ENCODE measurements at places on chromosomes 12 and 14. TPM values are rescaled to one million over a fixed set of nuclear protein-coding genes. Genes with fewer than 3 reads are reported as not detected.
A peak's percentile ranks its signal among the peaks of the same experiment; 100 is the strongest.

ZFHX2 gene
- total RNA-seq, result 11.0 TPM

- no peak for DNase-seq
- H3K27ac ChIP-seq, result no peak overlapping the region
- peaks cover 29% of the 10 kb centered on the region for H3K27me3 ChIP-seq
- H3K4me1 ChIP-seq, result peaks cover 4% of the 10 kb centered on the region
- no peaks in the 10 kb centered on the region for H3K36me3 ChIP-seq
Measured at GRCh38 chr12:98291828-98292227, 223.6 kb upstream of the TMPO start.

GRCh38 chr12:56629459-56630179 is 507 bp downstream of the BAZ2A start:
- H3K4me3 ChIP-seq, result peak overlapping the region; percentile 97
- no peak for DNase-seq
- H3K4me1 ChIP-seq, result peaks cover 67% of the 10 kb centered on the region
- no peaks in the 10 kb centered on the region for H3K36me3 ChIP-seq
- peak overlapping the region; percentile 95 for H3K27ac ChIP-seq

- no peak overlapping the region for H3K27ac ChIP-seq
- no peak for DNase-seq
Measured at GRCh38 chr14:35245051-35245450, 47.1 kb upstream of the PSMA6 start.

- no peaks in the 10 kb centered on the region for H3K27me3 ChIP-seq
- no peak for DNase-seq
- H3K36me3 ChIP-seq, result peaks cover 3% of the 10 kb centered on the region
- no peak overlapping the region for H3K4me3 ChIP-seq
- H3K27ac ChIP-seq, result no peak overlapping the region
Measured at GRCh38 chr12:124498275-124499189, 68.9 kb downstream of the NCOR2 start.

GRCh38 chr12:57452181-57452936 is 2.7 kb upstream of the INHBE start:
- DNase-seq, result no peak
- H3K36me3 ChIP-seq, result no peaks in the 10 kb centered on the region
- peaks cover 10% of the 10 kb centered on the region for H3K4me1 ChIP-seq
- H3K4me3 ChIP-seq, result no peak overlapping the region
- H3K27ac ChIP-seq, result no peak overlapping the region

- H3K27ac ChIP-seq, result peak overlapping the region; percentile 62
- peaks cover 4% of the 10 kb centered on the region for H3K36me3 ChIP-seq
- no peak for DNase-seq
- H3K27me3 ChIP-seq, result no peaks in the 10 kb centered on the region
Measured at GRCh38 chr12:2976581-2976996, 17.4 kb downstream of the TEAD4 start.

MSI1 gene
- 224 TPM for total RNA-seq

GRCh38 chr12:6394398-6394797 is 10.4 kb downstream of the LTBR start:
- H3K4me1 ChIP-seq, result peaks cover 10% of the 10 kb centered on the region
- H3K27ac ChIP-seq, result no peak overlapping the region
- no peak for DNase-seq

DNA sequence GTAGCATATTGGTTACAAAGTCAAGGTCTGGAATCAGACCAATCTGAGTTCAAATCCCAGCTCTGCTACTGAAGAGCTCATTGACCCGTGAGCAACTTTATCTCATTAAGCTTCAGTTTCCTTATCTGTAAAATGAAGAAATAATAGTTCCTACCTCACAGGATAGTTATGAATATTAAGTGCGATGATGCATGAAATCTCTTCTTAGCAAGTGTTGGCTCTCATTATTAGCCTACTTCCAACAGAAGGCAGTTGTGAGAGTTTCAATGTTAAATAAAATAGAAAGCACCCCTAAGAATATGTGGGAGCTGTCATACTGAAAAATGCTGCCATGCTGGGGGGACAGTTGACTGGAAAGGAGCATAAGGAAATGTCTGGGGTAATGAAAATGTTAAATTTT is 39.0 kb upstream of the ITPR2 start:
- DNase-seq, result no peak
- H3K27ac ChIP-seq, result no peak overlapping the region
- no peaks in the 10 kb centered on the region for H3K27me3 ChIP-seq
- peaks cover 5% of the 10 kb centered on the region for H3K4me1 ChIP-seq
- no peaks in the 10 kb centered on the region for H3K36me3 ChIP-seq
- H3K4me3 ChIP-seq, result no peak overlapping the region

DNA sequence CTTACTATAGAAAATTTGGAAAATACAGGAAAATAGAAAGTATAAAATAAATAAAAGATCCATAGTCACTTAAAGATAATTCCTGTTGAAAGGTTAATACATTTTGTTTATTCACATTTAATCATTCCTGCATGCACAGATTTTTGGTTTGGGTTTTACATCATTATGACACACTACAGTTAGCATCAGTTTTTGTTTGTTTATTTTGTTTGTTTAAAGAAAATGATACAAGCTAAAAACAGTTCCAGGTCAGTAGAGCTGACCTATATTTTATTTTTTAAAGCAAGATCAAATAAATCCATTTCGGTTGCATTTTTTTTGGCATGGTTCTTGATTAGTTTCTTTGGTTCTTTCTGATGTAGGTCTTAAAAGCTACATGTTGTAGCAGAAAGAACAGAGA is 68.8 kb upstream of the CCDC91 start:
- no peaks in the 10 kb centered on the region for H3K4me1 ChIP-seq
- no peak overlapping the region for H3K4me3 ChIP-seq
- H3K36me3 ChIP-seq, result no peaks in the 10 kb centered on the region
- DNase-seq, result no peak
- H3K27me3 ChIP-seq, result no peaks in the 10 kb centered on the region

GRCh38 chr12:116903818-116904217 is 6.9 kb upstream of the FBXW8 start:
- H3K27ac ChIP-seq, result no peak overlapping the region
- no peak overlapping the region for H3K4me3 ChIP-seq
- no peaks in the 10 kb centered on the region for H3K4me1 ChIP-seq
- H3K27me3 ChIP-seq, result peaks cover 53% of the 10 kb centered on the region

- H3K36me3 ChIP-seq, result peaks cover 7% of the 10 kb centered on the region
- no peaks in the 10 kb centered on the region for H3K27me3 ChIP-seq
- DNase-seq, result no peak
- no peaks in the 10 kb centered on the region for H3K4me1 ChIP-seq
- H3K27ac ChIP-seq, result no peak overlapping the region
Measured at GRCh38 chr12:66756631-66757030, 77.8 kb upstream of the GRIP1 start.

GRCh38 chr12:45464699-45465098 is 248.8 kb downstream of the ANO6 start:
- no peaks in the 10 kb centered on the region for H3K4me1 ChIP-seq
- DNase-seq, result no peak

LGR5 gene
- total RNA-seq, result 10.3 TPM

PTHLH gene
- total RNA-seq, result 0.56 TPM

DNA sequence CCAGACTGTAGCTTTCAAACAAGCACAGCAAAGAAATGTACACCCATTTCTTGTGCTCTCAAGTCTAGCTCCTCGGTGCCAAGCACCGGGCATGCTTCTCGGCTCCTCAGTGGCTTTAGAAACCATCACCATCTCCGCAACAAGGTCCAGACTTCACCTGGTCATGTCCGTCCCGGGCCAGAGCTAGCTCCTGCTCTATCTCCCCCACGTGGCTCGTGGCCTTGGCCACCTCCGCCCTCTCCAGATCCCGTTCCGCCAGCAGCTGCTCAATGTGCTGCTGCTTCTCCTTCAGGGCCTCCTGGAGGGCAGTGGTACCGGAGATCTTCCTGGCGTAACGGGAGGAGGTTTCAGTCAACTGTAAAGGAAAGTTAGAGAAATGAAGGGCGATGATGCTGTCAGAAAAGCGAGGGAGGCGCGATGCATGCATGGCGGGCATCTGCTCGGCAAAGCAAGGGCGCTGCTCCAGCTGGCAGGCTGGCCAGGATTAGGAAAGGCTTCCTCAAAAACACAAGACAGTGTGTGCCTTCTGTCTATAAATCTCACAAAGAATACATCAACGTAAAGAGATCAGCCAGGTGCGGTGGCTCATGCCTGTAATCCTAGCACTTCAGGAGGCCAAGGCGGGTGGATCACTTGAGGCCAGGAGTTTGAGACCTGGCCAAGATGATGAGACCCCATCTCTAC is 67.4 kb downstream of the CLIP1 start:
- H3K27ac ChIP-seq, result no peak overlapping the region
- H3K36me3 ChIP-seq, result peaks cover 26% of the 10 kb centered on the region
- no peak overlapping the region for H3K4me3 ChIP-seq
- no peak for DNase-seq

DNA sequence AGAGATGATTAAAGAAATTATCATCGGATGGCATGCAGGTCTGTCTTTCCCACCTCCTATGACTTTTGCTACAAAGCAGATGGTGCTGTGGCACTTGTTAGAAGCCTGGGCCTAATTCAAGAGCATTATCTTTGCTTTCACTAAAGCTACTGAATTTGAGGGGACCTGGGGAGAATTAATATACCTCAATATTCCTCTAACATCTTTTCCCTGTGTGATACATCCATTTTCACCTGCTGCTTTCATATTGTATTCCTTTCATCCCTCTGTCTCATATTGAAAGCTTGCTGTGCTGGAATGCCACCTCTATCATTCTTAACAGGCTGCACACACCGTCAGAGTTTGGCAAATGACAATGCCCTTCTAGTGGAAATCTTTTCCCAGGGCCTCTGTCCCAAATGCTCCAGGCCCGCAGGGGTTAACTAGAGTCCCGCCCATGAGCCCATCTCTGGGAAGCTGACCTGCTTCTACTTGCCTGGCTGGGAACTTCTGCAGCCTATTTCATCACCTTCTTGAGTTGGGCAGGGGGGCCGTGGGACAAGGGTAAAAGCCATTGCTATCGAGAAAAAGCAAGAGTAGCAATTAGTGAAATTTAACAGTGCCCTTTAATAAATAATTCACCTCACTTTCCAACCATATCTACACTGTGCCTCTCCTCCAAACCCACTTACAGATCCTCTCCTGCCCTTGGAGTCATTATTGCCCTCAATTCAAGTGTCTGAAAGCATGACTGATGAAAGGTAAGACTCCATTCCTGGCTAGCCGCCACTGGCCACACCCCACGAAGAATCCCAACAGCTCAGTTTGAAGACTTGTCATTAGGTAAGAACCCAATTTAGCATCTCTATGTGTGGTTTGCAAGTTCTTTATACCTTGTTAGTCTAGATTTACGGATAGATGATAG is 126.7 kb upstream of the BTG1 start:
- no peak overlapping the region for H3K27ac ChIP-seq
- no peaks in the 10 kb centered on the region for H3K27me3 ChIP-seq
- no peak for DNase-seq
- no peaks in the 10 kb centered on the region for H3K36me3 ChIP-seq

DNA sequence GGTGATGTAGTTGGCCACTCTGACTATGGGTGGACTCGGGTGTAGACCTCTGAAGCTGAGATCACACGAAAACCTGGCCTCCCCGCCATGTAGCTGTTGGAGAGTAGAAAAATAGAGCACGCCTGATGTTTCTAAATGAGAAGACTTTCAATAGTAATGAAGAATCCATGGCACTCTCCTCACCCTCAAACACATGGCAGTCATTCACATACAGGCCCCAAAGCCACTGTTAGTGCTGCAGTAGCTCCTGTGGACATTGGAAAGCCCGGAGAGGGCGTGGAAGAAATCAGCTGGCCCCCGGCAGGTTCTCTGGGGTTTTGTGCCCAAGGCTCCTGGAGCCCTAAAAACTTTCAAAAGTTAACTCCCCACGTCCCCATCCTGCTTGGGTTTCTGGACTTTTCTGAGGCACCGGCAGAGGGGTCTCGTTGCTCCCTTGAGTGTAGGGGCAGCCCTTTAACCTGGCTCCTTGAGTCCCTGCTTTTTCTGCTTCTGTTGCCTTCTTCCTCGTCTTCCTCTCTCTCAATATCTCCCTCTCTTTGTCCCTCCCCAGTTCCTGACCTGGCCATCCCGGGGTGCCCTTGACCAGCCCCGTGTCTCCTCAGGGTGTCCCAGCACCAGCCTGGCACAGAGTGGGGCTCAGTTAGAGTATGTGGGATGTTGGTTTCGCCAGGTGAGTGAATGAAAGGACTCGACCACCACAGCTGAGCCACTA is 8.3 kb downstream of the MEG3 start:
- H3K36me3 ChIP-seq, result no peaks in the 10 kb centered on the region
- H3K27me3 ChIP-seq, result no peaks in the 10 kb centered on the region
- no peak for DNase-seq
- peaks cover 70% of the 10 kb centered on the region for H3K4me1 ChIP-seq
- H3K27ac ChIP-seq, result peak overlapping the region; percentile 47
- H3K4me3 ChIP-seq, result peak overlapping the region; percentile 22

DNA sequence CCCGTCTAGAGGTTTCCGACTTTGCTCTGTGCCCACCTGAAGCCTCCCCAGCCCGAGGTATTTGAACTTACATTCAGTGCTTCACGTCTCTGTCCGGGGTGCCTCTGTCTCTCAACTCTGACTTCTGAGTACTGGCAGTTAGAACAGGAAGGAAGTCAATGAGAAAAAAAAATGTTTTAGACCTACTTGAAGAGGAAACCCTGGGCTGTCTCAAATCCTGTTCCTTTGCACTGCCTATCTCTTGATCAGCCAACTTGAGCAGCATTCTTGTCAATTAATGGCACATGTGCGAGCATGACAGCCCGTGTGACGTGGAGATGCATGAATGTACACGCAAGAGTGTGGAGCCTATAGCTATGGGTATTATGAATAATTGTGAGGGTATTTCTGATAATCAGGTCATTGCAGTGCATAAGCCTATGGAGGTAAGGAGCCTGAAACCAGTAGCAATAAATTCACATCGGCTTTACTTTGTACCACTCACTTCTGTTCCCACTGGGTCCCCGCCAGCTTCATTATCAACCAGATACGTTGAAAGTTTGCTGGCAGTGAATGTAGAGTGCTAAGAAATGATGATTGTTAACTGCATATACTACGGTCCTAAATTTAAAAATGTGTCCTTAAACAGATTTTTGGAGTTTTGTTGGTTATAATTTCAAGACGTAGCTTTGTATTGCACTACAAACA is at the start of gene ARHGDIB:
Gene ARHGDIB, minus strand, starts transcription at position 136 of the 687 bp plus-strand sequence. CDS start 10,889 bp downstream, outside the sequence.
- no peaks in the 10 kb centered on the region for H3K4me1 ChIP-seq
- H3K36me3 ChIP-seq, result no peaks in the 10 kb centered on the region
- H3K27me3 ChIP-seq, result no peaks in the 10 kb centered on the region
- no peak within 1 kb of the TSS for H3K27ac ChIP-seq

DNA sequence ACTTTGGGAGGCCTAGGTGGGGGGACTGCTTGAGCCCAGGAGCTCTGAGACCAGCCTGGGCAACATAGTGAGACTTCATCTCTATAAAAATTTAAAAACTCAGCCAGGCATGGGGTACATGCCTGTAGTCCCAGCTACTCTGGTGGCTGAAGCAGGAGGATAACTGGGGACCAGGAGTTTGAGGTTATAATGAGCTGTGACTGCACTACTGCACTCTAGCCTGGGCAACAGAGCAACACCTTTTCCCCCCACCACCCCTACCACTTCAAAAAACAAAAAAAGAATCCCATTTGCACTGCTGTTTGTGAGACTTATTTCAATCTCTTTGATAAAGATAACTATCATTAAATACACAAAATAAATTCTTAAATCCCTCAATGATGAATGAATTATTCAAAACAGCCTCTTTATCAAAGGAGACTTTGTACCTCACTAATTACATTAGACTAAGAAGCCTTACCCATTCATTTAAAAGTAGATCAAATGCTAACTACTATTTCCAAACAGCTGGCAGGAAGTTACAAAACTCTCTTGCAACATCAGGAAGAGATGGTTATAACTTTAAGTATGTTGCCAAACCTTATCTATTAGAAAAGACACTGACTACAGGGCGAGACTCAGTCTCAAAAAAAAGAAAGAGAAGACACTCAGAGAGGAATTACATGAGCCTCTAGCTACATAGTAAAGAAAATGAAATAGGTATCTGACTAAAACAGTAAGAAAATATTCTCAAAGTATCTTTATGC is 14.7 kb downstream of the BLTP3B start:
- H3K27ac ChIP-seq, result no peak overlapping the region
- DNase-seq, result no peak
- no peak overlapping the region for H3K4me3 ChIP-seq
- H3K4me1 ChIP-seq, result peaks cover 9% of the 10 kb centered on the region
- H3K27me3 ChIP-seq, result no peaks in the 10 kb centered on the region
- H3K36me3 ChIP-seq, result peaks cover 4% of the 10 kb centered on the region
